T47D (cell line): ENCODE measurements at places on chromosomes 16 and 17.

DNA sequence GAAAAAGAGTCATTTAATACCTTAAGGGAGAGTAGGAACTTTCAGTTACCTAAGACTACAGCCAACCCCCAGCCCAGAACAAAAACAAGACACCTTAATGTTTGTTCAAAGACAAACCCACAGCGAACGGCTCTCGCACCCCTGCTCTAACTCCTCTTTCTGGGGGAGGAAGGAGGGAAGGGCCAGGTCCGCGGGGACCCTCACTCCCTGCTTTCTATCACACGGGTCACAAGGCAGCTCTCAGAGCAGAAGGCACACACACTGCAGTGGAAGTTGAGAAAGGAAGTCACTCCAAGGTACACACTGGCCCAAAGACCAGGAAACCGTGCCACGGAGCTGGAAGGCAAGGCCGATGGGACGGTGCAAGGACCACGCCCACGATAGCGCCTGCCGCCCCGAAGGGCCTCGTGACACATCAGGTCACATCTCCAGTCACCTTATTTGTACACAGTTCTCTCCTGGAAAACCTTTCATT lies 10.0 kb downstream of the LITAFD start:
- DNase-seq = no peak

DNA sequence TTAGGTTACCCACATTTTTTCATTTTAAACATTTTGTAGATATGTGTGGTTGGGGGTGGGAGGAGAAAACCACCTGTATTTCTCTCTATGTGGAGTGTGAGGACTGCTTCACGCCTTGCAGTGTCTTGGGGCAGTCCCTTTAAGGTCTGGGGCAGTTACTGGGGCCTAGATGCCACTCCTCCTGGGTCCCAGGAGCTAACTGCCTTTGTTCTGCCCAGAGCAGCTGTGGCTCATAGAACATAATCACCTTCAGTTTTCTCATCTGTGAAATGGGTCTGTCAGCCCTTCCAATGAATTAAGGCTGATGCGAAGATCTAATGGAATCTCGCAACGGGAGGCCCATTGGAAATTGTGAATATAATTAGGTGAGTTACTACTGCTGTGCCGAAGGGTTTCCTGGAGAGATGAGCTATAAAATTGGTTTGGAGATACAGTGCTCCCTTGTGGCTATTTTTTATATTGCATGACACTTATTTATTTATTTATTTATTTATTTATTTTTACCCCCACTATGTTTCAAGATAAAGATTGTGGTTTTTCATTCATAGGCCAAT lies 22.9 kb downstream of the DHRS7C start:
- DNase-seq = peak; percentile 52

GRCh38 chr16:12625716-12626115 lies 178.0 kb downstream of the CPPED1 start:
- no peak for DNase-seq

GRCh38 chr17:15261802-15262290 lies 3.3 kb downstream of the PMP22 start:
- DNase-seq = no peak

GRCh38 chr16:76875898-76876297 lies 315.1 kb upstream of the MON1B start:
- DNase-seq = no peak

DNA sequence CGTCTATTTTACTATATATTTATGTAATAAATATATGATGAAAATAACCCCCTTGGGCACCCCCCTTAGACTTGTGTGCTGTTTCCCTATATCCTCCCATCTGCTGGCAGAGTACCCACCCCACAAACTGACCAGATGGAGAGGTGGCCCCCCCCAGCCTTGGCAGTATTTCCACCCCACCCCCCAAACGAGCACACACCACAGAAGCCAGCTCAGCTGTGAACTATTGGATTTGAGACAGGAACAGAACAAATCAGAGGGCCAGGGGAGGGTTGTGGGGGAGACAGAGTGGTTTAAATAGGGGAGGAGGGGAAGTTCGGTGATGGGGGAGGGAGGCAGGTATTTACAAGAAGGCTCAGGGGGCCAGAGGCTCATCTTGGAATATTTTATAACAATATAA lies 7.8 kb downstream of the NR1D1 start:
- DNase-seq = no peak

DNA sequence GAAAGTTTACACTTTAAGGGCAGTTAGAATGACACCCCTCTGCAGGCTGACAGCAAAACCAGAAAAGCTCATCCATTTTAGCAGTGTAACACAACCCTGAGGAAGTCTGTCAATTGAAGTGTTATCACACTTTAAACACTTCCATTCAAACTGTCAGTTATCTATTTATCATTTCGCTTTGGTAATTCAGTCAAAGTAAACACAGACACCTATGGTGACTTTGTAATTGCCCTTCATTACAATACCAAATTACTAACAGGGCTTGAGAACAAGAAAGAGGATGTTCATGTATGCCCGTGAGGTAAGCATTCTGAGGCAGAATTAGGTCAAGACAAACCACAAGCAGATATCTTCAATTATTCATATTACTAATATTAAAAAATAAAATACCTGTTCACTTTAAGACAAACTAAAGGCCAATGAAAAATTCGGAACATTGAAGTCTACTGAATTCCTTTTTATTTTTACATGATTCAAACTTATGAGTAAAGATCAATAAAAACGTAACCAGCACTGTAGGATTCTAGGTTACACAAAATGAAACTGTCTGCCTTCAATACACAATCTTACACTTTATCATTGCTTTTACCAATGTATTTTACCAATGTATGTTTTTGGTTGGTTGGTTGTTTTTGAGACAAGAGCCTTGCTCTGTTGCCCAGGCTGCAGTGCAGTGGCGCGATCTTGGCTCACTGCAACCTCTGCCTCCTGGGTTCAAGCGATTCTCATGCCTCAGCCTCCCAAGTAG lies 57.1 kb downstream of the BRIP1 start:
- no peak for DNase-seq

DNA sequence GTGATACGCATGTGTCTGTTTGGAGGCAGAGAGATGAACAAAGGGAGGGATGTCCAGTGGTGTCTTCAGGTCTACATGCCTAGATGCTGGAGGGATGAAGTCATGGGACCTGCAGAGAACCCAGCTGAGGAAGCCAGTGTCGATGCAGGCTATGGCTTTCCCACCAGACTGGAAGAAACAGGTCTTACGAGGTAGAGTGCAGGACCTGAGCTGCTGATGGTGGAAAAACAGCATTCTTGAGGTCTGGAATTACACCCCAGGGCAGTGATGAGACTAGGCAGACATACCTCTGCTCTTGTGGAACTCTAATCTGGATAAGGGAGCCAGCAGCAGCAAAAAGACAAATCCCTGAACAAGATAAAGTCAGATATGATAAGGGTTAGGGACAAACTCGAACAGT lies 37.4 kb downstream of the ARSG start:
- peak; percentile 38 for DNase-seq

- DNase-seq = no peak
These were observed 80.0 kb upstream of the NKD1 start for GRCh38 chr16:50467943-50468748.

GRCh38 chr16:56691885-56692284 lies 9.6 kb downstream of the MT1X start:
- peak; percentile 89 for DNase-seq

GRCh38 chr16:16162591-16162990 lies 60.7 kb downstream of the ABCC6 start:
- no peak for DNase-seq

GRCh38 chr17:27338536-27338985 lies 44.6 kb downstream of the WSB1 start:
- DNase-seq = no peak

- no peak for DNase-seq
These were observed 15.1 kb downstream of the ANKFY1 start for GRCh38 chr17:4248504-4249277.

GRCh38 chr16:17804857-17805256 lies 334.1 kb upstream of the XYLT1 start:
- DNase-seq = no peak

DNA sequence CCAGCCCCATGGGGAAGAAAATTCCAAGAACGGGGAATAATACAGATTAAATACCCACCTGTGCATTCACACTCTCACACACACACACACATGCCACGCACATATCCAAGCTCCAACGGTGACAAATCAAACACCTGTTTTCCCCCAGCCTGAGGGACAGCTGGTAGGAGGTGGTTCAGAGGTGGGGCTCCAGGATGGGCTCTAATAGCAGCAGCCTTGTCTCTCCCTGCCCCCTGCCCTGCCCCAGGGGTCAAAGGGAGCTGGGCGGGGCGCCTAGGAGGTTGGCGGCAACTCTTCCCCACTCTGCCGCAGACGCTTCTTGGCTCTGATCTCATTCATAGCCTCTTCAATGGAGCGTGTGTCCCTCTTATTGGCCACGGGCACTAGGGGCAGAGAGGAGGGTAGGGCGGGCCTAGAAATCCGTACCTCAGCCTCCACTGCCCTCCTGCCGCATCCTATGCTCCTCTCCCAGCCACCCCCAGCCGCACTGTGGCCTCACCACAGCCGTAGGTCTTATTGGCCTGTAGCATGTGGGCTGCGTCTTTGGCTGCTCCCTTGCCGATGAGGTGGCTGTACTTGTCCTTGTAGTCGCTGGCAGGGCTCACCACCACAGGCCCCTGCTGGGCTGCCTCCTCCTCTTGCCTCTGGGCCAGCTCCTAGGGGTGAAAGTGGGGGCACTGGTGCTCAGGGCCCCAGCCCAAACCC lies 8.2 kb downstream of the SPAG7 start:
- DNase-seq = no peak

- DNase-seq = peak; percentile 74
These were observed 48.5 kb downstream of the RAI1 start for GRCh38 chr17:17729620-17730249.

DNA sequence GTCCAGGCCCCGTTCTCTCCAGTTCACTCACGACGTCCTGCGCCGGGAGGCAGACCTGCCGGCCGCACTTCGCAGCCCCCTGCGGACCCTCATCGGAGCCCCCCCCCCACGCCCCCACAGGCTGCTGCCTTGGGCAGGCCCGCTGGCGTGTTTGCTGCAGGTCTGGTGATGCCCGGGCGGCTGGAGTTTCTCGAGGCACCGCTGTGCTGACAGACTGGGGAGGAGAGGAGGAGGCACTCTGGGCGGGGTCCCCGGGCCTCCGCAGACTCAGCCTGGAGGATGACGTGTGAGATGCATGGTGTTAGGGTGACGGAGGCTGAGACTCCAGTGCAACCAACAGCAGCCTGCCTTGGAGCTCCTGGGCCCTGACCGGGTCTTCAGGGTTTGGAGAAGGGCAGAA lies 24.1 kb downstream of the BAIAP2 start:
- no peak for DNase-seq

DNA sequence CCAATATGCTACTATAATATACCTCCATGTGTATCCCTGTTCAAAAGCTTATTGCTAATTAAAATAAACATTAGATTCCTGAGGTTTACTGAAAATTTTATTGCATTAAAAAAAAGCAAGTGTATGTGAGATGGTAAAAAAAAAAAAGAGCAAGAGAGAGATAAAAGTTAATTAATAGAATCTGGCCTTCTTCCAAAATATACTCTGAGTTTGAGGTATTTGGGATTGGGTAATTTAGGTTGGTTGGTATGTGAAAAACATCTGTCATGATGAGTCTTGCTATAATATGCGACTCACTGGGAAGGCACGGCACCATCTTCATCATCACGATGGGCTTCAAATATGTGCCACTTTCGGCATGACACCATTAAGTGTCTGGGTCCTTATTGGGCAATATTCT lies 711.1 kb upstream of the SOX9 start:
- no peak for DNase-seq

- no peak for DNase-seq
These were observed 92.0 kb downstream of the ABCA8 start for GRCh38 chr17:68863091-68863652.

- no peak for DNase-seq
These were observed 72.0 kb upstream of the CDH5 start for GRCh38 chr16:66294507-66294906.

DNA sequence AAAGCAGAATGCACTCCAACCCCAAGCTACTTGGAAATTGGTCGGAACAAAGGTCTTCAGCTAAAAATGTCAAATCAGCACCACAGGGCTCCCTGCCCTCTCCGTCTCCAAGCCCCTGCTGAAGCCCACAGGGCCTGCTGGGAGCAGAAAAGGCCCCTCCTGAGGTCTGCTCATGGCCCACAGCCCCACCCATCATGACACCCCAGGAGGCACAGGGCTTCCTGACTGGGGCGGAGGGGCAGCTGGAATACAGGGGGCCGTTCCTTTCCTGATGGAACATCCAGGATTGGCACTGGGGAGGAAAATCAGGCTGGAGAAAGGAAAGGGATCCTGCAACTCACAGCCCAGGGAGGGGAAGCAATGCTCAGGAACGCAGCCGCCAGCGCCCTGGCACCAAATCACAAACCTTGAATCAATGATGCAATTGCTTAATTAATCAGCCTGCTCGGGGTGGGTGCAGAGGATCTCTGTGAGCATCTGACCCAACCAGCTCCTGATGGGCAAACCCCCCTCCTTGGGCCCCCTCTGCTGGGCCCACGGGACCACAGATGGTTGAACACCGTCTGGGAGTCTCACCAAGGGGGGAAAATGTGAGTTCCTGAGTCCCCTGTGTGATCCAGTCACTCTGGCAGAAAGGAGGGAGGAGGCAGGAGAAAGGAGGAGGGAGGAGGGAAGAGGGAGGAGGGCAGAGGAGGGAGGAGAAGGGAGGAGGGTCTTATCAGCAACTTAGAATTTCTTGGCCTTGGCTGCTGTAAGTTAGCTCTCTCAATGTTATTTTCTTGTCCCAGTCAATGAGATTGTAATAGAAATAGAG lies 155.5 kb downstream of the ZNF423 start:
- DNase-seq = no peak

GRCh38 chr17:52383493-52384100 lies 225.1 kb upstream of the CA10 start:
- DNase-seq = peak; percentile 86

GRCh38 chr17:17447264-17447663 lies 29.5 kb upstream of the MED9 start:
- no peak for DNase-seq

GRCh38 chr17:73096866-73097265 lies 4.4 kb upstream of the SLC39A11 start:
- DNase-seq = no peak
